Ascending aorta (tissue), 2 donors: ENCODE measurements at places on chromosomes 11 and 22.
A peak's percentile ranks its signal among the peaks of the same experiment; 100 is the strongest.

- DNase-seq: no peak
Measured at GRCh38 chr11:94302776-94303175, 1.6 kb upstream of the IZUMO1R start.

GRCh38 chr11:35007277-35007676 is 90.9 kb downstream of the PDHX start:
- no peak for DNase-seq

GRCh38 chr11:35138943-35139721 is at the start of gene CD44:
CD44 (plus strand) TSS chr11:35139171; CDS start chr11:35139304, 133 bp downstream.
- peak; percentile 74 for DNase-seq

GRCh38 chr11:26621132-26621531 is 49.1 kb upstream of the MUC15 start:
- no peak for DNase-seq

DNA sequence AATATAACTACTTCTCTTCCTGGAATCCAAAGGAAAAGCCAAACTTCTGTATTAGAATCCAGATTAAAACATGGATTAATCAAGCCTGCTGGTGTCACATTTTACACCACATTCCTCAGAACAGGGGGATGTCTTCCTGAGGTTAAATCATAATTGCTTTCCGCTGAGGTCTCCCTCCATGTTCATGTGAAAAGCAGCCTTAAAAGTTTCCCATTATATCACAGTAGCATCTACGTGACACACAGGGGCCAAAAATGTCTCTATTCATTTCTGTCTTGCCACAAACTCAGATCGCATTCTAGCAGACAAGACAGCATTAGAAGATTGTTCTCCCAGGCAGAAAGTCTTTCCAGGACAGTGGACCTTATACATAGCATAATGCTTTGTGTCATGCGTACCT is 788.7 kb downstream of the OPCML start:
- no peak for DNase-seq
